ENCODE measurements at places on chromosomes 2 and 18.

- no peak for DNase-seq
Observed at GRCh38 chr2:239039479-239039861, 191.6 kb downstream of the TWIST2 start.

GRCh38 chr2:132871831-132872230 is 201.8 kb upstream of the LYPD1 start:
- no peak for DNase-seq

DNA sequence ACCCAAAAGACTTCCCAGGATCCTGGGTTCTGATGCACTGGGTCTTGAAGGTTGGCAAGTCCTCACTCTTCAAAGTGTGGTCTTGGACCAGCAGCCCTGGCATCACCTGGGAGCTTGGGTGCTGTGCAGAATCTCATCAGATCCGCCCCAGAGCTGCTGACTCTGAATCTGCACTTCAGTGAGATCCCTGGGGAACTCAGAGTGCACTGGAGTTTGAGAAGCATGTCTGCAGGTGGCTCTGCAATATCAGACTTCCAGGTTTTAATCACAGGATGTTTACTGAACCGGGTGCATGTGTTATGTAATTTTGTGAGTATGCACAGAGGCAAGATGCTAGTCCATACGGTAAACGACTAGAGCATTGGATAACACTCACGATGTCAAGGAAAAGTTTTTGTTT is 58.0 kb upstream of the BOD1L2 start:
- no peak for DNase-seq

GRCh38 chr2:236865052-236865451 is 220.6 kb upstream of the COPS8 start:
- DNase-seq: no peak

- DNase-seq: no peak
Observed at GRCh38 chr2:96386470-96386869, 50.9 kb downstream of the NCAPH start.

All from putamen (tissue), 1 donor.